ENCODE measurements at places on chromosomes 4 and X.
A peak's percentile ranks its signal among the peaks of the same experiment; 100 is the strongest.

DNA sequence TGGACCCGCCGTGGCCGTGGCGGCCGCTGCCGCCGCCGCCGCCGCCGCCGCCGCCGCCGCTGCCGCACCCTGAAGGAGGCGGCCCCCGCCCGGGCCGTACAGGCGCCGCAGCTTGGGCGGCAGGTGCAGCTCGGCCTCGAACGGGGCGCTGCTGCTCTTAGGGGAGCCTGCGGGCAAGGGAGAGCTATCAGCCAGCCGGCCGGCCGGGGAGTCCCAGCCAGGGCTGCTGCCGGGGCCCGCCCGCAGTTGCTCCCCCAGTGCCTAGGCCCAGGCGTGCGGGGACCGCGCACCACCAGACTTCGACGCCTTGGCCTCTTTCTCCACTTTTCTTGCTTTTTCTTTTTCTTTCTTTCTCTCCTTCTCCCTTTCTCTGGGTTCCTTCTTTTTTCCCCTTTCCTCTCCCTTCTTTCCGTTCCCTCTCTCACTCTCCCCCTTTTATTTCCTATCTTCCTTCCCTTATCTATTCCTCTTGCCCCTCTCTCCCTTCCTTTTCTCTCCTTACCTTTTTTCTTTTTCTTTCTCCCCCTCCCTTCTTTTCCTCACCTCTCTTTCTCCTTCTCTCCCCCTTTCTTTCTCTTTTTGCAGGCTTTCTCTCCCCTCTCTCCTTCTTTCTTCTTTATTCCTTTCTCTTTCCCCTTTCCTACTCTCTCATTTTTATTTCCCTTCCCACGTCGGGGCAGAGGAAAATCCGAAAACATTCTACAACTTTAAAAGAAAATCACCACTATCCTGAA, 2.0 kb downstream of the ARX start:
- no peak for DNase-seq

GRCh38 chr4:4529392-4529791, 12.5 kb downstream of the STX18 start:
- no peak for DNase-seq

- DNase-seq, result peak; percentile 51
Observed at GRCh38 chr4:52983563-52984303, 121.6 kb downstream of the RASL11B start.

DNA sequence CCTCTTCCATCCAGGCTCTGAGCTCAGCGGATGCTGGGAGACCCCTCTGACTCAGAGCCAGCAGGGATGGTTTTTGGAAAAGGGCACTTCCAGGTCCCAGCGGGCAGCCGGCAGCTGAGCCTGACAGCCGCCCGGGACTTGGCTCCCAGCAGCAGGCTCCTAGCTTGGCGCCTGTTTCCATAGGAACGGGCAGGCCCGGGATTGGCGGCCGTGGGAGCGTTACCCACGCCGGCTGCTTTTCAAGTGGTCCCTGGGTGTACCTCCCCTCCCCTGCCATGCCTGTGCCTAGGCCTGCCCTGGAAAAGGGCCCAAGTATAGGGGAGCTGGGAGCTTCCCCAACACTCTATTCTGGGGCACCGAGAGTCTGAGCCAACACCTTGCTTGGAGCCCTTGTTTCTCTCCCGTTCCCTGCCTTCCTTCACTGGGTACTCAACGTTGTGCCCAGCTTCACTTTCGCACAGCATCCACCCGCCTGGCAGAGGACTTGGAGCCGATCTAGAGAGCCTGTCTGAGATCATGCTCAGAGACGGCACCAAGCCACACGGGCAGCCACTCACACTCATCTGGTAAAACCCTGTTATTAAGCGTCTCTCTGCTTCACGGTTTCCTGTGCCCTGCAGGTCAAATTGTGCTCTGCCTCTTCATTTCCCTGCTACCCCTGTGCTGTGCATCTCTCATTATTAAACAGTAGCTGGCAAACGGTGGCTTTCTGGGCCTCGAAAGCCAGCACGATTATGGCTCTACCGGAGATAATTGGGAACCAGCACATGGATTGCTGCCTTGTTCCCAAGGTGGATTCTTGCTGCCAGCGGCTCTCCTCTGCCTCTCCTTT, 521.5 kb downstream of the BCOR start:
- no peak for DNase-seq

- no peak for DNase-seq
Observed at GRCh38 chr4:138728566-138728965, 287.0 kb upstream of the NOCT start.

DNA sequence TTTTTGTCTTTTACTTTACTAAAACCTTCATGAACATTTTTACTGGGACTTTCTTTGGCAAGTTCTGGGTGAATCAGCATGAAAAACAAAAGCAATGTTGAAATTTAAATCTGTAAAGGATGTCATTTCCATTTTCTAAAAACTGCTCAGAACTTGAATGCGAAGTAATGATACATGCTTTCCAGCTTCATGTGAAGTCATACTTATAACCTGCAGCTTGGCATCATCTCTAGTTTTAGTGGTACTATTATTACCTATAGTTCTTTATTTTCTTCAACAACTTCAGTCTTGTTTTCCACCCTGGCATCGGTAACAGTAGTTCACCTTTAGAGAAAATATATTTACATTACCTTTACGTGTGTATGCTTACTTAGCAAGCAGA, 421.4 kb upstream of the DIPK2B start:
- DNase-seq, result no peak

DNA sequence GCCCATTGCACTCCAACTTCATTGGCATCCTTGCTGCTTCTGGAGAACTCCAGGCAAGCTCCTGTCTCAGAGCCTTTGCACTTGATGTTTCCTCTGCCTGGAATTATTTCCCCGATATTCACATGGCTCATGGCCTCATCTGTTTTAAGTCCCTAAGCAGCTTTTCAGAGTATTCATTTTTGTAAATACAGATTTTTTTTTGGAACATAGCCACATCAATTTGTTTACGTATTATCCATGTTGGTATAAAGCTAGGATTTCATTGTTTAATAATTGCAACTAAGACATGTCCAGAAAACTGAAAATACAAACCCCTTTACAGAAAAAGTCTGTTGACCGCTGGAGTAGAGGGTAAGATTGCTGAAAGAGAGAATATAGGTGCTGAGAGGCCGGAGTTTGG, 142.0 kb downstream of the CAMK2D start:
- DNase-seq, result no peak

- DNase-seq, result no peak
Observed at GRCh38 chrX:11397680-11398079, 104.5 kb downstream of the AMELX start.

GRCh38 chrX:57899906-57900305, 10.4 kb downstream of the ZXDA start:
- DNase-seq, result no peak

DNA sequence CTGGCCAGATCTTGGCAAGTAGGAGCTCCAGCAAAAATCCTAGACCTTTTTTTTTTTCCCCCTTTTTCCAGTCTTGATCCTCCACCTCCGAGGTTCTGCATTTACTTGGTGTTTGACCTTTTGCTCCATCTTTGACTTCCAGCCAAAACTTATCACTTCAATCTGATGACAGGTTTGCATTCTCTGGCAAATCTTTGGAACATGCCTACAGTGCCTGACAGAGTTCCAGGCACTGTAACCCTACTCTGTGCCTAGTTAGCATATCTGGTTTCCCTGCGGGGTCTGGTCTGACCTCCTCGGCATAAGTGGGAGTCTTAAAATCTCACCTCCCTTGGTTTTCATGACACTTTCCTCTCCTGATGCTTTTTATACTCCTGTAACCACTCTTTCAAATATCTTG, 39.4 kb upstream of the NR3C2 start:
- DNase-seq, result no peak

DNA sequence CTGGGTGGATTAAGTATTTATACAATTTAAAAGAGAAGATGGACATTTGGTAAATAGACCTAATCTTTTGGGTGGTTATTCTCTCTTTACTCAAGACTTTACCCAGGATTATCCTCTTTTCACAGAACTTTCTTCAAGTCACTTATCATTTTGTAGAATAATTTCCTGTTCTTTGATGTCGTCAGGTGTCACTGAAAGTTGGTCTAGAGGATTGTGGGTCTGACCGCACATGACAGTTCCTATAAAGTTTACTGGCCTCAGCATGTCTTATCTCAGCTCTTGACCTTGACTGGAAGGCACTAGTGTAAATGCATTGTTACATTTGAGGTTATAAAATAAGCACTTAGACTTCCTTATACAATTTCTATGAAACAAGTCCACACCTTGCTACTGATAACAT, 139.9 kb upstream of the SLC4A4 start:
- no peak for DNase-seq

DNA sequence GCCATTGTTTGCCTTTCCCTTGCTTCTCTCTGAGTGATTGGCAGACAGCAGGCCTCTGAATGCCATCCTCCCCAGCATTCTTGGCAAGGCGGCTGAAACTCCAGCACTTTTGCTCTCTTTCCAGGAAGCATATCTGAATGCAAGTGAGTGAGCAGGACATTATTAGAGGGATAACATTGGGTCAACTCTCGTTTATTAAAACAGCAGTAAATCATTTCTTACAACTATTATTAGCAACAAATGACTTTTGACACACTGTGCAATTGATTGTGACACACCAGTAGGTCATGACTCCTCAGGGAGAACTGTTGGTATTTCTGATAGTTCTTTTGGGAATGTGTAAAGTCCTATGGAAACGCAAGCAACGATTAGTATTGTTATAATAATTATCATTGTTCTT, 103.8 kb downstream of the EFNB1 start:
- DNase-seq, result peak; percentile 27

- no peak for DNase-seq
Observed at GRCh38 chr4:126344472-126344871, 1029.7 kb downstream of the FAT4 start.
